ENCODE measurements at places on chromosomes 5 and 9.
A peak's percentile ranks its signal among the peaks of the same experiment; 100 is the strongest.

DNA sequence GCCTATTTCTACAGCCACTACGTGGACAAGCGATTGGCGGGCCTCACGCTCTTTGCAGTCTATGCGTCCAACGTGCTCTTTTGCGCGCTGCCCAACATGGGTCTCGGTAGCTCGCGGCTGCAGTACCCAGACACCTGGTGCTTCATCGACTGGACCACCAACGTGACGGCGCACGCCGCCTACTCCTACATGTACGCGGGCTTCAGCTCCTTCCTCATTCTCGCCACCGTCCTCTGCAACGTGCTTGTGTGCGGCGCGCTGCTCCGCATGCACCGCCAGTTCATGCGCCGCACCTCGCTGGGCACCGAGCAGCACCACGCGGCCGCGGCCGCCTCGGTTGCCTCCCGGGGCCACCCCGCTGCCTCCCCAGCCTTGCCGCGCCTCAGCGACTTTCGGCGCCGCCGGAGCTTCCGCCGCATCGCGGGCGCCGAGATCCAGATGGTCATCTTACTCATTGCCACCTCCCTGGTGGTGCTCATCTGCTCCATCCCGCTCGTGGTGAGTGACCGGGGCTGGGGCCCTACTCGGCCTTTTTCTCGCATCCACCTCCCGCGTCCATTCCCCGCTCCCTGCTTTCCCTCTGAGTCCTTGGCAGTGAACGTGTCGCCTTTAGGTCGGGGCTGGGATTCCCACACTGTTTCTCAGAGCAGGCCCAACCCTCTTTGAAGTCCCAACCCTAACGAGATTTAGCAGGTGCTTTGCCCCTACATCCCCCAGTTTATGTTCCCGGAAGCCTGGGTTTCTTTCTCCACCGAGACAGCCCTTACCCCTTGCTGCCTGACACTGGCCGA is 1.8 kb downstream of the PTGER4 start:
- DNase-seq, result peak; percentile 78

DNA sequence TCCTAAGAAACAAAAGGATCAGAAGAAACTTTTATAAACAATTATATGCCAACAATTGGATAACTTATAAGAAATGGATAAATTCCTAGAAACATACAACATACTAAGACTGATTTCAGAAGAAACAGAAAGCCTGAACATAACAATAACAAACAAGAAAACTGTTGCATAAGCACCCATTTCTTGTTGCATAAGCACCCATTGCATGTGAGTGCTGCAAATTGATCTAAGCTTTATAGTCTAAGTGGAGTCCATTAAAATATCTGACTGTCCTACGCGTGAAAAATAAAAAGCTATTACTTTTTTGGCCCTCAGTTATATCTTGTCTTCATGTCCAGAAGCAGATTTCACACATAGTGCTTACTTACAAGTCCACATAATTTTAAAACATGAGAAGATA is 19.3 kb downstream of the TYRP1 start:
- DNase-seq, result no peak

DNA sequence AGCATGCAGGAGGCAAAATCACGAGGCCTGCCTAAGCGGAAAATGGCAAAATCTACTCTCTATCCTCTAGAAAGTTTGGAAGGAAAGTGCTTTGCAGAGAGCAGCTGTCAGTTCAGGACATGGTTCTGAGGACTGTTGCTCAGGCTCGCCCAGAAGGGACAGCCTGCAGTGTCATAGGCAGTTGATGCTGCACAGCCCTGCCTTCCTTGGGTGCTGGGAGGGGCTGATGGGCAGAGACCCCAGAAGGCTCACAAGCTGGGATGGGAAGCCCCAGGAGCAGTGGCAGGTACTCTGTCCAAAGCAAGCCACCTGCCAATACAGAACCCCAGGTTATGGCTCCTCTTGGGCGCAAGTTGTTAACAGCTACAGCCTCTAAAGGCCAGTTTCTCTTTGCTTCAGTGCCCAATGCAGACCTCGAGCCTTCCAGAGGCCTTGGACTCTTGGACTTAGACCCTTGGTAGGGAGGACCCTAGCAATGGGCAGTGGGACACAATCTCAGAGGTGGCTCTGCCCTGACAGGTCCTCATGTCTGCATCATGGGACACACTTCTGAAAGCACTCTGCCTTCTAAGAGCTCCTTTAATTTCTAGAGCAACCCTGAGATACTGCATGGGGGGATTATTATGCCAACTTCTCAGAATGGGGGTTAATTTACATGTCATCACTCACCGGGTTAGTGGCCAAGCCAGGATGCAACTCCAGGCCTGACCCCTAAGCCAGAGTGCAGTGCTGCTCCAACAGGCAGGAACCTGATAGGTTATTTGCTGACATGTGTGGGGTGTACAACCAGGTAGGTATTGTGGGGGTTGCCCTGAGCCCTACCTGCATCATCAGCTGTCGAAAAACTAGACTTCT is 57.1 kb downstream of the MACROH2A1 start:
- DNase-seq, result no peak

DNA sequence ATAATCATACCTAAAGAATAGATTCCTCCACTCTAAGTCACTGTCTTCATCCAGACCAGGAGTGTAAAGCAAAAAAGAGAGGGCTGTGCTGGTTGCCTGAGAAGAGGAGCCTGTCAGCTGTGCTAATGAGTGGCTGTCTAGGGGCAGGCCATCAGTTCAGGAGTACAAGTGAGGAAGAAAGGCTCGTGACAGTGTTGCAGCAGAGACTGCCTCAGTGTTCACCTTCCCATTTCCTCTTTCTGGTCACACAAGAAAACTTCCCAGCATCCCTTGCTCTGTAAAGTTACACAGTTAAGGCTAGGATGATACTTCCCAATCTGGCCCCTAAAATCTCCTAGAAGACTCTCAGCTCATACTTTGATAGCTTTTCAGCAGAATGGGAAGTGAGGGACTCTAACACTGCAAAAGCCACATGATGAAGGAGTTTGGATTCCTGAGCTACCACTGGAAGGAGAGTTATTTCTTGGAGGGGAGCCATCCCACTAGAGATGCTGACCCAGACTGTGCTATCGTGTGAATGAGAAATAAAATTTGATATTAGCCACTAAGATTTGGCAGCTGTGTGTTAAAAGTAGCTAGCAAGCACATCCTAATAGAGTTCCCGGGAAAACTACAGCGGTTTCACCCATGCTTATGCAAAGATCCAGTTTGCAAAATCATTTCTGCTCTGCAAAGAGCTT is 67.1 kb downstream of the ADAMTS12 start:
- no peak for DNase-seq

GRCh38 chr9:77789891-77790290 is 141.8 kb upstream of the GNA14 start:
- no peak for DNase-seq

DNA sequence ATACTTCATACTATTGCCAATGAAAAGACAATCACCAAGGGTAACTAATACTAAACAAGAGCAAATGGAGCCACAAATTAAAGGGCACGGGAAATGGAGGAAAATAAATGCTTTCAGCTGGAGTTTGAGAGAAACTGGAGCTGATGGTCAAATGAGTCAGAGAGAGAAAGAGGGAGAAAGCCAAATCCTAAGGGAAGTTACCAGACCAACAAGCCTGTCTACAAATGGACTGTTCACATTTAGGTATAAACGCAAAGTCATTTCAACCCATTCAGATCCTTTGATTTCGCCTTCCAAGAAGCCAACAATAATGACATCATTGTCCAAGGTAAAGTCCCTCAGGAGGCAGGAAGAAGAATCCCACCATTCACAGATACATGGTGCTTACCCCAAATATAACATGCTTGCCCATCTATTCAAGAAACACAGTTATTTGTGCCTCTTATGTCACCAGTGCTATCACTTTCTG is 351.8 kb downstream of the RAB3C start:
- DNase-seq, result no peak
